ENCODE measurements at places on chromosomes 3 and 15. TPM values are rescaled to one million over a fixed set of nuclear protein-coding genes. Genes with fewer than 3 reads are reported as not detected.

Gene GOLGA8G
- total RNA-seq: not detected

Gene TRH
- total RNA-seq: not detected

Gene SENP8
- total RNA-seq: 2.2 TPM

Gene FETUB
- total RNA-seq: not detected

Gene SPTSSB
- total RNA-seq: 23.2 TPM

Gene COX17
- total RNA-seq: 49.1 TPM

Gene ALDH1A3
- 3.5 TPM for total RNA-seq

Gene MOBP
- total RNA-seq: not detected

Gene TMEM212
- total RNA-seq: not detected

Gene INSYN1
- 3.3 TPM for total RNA-seq

Gene SLC7A14
- 0.43 TPM for total RNA-seq

Gene ROPN1
- 0.55 TPM for total RNA-seq

DNA sequence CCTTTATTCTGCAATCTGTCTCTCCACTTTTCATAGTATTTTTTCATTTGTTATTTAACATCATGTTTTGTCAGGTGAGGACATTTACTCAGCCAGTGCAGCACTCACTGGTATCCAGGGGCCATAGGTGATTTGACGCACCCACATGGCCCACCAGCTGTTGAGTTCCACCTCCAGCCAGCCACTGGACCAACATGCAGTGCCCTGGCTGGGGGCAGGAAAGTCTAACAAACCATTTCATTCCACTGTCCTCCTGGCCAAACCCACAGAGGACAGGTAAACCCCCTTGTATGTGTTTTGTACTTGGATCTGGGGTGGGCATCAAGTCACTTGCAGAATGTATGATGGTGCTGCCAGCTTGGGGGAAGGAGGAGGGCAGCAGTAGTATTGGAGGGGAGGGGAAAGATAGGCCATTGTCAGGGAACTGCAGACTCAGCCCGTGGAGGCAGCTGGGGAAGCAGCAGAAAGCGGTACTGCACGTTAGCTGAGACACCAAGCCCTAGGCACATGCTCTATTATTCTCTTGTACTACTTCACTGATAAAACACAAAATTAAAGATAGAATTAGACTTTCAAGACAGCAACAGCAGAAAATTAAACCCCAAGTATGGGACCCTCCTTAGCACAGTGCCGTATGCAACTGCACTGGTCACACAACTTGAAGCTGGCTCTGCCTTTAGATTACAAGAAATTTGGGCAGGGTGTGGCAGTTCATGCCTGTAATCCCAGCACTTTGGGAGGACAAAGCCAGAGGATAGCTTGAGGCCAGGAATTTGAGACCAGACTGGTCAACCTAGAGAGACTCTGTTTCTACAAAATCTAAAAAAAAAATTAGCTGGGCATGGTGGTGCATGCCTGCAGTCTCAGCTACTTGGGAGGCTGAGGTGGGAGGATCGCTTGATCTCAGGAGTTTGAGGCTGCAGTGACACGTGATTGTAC is 15.4 kb upstream of the RPL24 start:
- no peak for DNase-seq

- DNase-seq: no peak
These were observed 8.6 kb upstream of the ZNF621 start for GRCh38 chr3:40516201-40516600.

GRCh38 chr3:65576966-65577365 is 461.8 kb downstream of the MAGI1 start:
- DNase-seq: no peak

DNA sequence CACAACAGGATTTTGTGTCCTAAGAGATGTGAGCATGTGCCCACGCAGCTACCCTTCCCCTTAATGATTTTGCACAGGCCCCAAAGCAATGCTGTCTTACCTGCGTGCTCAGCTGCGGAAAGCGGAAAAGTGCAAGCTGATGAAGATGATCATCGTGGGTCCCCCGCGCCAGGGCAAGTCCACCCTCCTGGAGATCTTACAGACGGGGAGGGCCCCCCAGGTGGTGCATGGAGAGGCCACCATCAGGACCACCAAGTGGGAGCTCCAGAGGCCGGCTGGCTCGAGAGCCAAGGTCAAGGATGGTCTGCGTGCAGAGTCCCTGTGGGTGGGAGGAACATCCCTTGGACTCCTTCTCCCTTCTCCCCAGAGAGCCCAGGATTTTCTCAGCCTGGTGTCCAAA is 103.1 kb downstream of the LRRK1 start:
- DNase-seq: peak; percentile 16

DNA sequence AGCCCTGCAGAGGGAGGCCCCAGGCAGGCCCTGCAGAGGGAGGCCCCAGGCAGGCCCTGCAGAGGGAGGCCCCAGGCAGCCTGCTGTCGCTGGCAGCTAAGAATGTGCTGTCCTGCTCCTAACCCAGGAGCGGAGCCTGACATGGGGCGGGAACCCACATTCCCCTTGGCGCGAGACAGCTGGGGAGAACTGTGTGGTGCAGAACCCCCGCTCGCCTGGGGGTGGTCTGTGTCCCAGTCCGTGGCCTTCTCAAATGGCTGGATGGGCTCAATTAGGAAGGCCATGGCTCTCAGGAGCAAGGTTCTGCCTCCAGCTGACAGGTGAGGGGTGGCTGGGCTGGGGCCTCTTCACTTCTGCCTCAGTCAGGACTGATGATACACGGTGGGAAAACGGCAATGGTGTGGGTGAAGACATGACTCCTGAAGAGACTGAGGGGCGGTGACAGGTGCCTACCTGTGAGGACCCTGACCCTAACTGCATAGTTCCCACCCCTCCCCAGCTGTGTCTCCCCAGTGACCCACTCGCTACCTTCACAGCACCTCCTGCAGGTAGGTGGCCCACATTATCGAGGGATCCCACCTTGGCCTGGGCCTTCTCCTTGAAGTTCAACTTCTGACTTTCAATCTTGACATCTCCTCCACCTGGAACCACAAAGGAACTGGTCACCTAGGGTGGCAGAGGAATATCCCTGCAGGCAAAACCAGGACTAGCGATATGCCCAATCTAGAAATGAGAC is 52.0 kb downstream of the DHX30 start:
- DNase-seq: no peak

GRCh38 chr3:185959609-185960521 is 22.1 kb upstream of the TRA2B start:
- DNase-seq: peak; percentile 50

- peak; percentile 77 for DNase-seq
These were observed 488 bp downstream of the THSD4 start for GRCh38 chr15:71115567-71116351.

- no peak for DNase-seq
These were observed 8.3 kb upstream of the CRYGS start for GRCh38 chr3:186552408-186553031.

GRCh38 chr3:123798550-123798949 is 85.6 kb downstream of the MYLK start:
- DNase-seq: no peak

DNA sequence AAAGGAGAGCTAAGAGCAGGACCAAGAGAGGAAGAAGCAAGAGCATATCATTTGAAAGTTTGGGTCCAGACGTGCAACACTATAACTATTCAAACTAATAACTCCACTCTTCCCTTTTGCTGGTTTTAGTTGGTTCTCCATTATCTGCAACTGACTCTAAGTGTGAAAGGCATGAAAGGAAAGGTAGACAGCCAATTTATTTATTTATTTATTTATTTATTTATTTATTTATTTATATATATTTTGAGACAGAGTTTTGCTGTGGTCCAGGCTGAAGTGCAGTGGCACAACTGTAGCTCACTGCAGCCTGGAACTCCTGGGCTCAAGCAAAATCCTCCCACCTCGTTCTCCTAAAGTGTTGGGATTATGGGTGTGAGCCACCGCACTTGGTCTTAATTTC is 22.1 kb upstream of the PIK3CB start:
- no peak for DNase-seq

DNA sequence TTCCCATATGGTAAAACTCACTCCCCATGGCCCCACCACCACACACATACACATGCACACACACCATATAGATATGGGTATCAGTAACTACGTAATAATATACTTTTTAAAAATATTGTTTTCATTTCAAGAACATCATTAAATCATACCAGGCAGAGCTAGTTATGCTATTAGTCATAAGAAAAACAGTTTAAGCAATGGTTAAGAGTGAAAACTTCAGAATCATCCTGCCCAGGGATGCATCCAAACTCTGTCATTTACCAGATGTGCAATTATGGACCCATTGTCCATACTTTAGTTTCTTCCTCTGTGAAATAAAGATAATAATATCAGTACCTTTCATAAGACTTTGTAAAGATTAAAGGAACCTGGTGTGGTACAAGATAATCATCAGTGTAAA is 608.3 kb downstream of the RBMS3 start:
- no peak for DNase-seq

GRCh38 chr3:23837691-23838090 is 31.9 kb downstream of the UBE2E1 start:
- DNase-seq: no peak

DNA sequence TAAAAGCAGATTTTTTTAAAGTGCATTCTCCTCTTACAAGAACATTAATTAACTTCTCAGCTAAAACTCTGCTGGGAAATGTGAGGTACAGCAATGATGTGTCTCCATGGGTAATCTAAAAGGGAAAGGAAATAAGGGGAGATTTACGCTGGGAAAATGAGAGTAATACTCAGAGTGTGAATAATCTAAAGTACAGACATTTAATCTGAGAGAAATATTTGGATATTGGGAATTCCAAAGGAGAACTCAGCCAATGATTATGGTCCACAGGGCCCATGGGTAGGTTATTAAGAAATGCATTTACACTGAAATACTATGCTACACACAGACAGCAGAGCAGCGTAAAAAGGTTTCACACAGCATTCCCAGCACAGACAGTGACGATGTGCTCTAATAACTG is 229.9 kb downstream of the MAGI1 start:
- DNase-seq: no peak

DNA sequence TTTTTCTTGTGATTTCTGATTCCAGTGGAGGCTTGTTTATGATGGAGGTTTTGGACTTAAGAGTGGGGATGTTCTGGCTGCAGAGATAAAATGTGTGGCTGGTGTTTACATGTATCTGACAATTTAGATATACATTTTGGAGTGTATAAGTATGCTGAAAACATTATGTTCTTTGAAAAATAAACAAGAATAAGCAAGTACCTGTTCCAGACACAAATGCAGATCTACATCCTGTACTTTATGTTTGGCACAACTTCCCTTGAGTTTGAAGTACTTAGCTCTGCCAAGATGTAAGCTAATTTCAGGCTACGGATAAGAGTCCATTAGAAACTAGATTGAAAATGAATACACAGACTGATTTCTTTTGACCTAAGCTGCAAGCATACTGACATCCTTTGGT is 277.2 kb downstream of the CHST2 start:
- DNase-seq: no peak

DNA sequence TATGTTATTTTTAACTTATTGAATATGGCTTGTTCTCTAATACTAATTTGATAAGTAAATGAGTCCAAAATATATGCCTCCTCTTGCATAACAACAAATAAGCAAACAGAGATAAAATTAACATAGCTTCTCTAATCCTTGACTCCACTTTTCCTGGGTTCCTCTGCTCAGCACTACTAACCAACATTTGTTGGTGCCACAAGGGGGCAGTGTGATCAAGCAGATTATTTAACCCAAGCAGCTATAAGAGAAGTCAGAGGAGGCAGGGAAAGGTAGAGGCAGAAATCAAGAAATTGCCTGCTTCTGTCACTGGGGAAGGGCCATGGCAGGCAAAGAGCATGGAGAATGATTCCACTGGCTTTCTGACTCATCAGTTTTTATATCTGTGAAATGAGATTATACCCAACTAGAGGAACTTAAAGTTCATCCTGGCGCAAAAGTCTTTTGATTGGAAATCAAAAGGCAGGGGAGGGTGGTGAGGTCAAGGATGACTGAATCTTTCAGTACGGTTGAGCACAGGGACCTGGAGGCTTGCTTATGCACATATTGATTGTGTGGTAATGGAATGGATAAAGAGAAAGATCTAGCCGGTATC is 152.2 kb downstream of the IGSF11 start:
- DNase-seq: peak; percentile 89

DNA sequence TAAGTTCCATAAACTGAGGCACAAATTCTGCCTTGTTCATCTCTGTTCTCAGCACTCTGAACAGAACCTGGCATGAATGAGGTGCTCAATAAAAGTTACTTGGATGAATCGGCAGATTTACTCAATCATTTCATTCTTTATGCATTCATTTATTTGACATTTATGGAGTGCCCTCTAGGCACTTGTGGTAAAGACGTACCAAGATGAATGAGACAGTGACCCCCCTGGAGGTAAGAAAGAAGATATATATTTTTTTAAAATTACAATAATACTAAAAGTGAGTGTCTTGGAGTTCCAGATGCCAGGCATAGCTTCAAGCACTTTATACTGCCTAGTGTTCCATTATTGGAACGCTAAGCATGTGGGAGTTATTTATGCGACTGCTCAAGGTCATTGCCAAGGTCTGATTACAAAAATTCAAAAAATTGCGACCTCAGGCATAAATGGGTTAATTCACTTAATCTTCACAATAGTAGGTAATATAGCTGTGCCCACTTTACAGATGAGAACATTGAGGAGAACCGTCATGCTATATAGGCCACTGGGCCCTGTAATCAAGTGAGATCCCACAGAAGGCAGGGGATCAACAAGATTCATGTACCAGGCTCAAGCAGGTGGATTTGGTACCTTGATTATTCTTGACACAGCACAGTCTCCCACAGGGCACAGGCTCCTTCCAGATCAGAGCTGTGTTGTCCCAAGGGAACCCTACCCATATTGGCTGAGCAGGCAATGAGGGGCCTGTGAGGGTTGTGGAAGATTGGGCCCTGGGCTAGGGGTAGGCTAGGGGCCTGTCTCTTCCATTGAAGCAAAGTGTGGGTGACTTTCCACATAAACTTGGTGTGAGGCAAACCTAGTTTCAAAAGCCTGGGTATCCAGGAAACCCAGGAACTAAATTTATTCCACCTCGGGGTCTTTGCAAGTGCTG is 10.7 kb downstream of the XIRP1 start:
- no peak for DNase-seq

- DNase-seq: no peak
These were observed 460.0 kb upstream of the TBL1XR1 start for GRCh38 chr3:177657243-177657642.

DNA sequence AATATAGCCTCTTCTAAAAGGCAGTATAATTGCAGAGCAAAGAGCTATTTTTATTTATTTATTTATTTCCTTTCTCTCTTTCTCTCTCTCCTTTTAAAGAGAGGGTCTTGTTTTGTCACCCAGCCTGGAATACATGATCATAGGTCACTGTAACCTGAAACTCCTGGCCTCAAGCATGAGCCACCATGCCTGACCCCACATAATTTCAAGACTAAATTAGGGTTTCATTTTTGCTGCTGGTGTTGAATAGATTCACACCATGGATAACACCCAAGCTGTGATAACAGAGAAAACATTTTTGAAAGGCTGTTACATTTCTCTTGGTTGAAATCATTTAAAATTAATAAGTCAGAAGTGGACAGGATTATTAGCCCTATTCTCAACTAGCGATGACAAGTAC is 131.6 kb downstream of the LEKR1 start:
- DNase-seq: no peak

GRCh38 chr3:196365736-196366135 is 27.5 kb upstream of the TM4SF19 start:
- no peak for DNase-seq

- no peak for DNase-seq
These were observed 87.8 kb downstream of the WNT7A start for GRCh38 chr3:13792051-13792490.
